KBM-7 (cell line): ENCODE measurements at places on chromosomes 3 and 15.

DNA sequence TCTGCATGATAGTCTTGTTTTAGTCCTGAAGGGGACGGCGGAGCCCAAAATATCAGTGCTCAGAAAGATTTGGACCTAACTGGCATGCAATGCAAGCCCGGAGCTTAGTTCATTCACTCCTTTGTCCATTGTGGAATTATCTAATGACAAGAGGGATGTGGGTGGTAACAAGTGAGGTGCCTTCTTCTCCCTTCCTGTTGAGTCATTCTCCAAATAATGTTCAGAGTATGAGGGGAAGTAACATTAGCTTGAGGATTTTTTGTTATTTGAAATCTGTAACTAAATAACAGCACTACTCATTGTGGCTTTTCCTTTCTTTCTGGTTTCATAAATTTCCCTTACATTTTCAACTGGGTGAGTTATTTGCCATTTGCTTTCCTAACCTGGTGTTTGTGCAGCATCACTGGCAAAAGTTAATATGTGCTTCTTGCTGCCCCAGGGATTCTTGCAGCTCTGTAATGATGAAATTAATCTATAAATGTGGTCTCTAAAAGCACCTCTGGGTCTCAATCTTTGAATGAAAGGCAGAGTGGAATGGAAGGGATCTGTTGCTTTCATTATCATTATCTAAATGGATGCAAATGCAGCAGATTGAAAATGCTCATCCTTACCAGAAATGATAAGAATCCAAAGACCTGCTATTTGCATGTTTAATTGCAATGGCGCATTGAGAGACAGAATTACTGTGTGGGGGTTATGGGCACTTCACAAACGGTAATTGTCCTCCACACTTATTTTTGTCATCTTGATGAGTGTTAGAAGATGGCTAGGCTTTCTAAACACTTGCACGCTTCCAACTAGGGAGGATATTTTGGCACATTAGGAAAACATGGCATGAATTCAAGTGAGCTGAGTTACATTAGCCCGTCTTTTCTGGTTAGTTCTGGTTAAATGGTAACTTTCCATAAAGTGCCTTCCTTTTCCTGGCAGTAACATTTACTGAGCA, 89.9 kb upstream of the MITF start:
- no peak for DNase-seq

- no peak for DNase-seq
Observed at GRCh38 chr3:127698691-127699415, 26.1 kb downstream of the ABTB1 start.

DNA sequence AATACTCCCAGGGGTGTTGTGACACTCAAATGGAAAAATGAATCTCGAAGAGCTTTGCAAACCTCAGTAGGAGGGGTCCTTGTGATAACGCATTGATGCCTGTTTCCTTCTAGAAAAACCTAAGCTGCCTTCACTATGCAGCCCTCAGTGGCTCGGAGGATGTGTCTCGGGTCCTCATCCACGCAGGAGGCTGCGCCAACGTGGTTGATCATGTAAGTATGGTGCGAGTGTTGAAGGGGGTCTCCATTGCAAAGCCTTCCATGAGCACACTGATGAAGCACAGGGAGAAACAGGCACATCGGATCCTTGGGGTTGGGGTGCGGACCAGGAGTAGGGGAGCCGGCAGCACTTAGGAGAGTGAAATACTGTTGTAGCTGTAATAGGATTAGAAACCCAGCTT, 22.3 kb downstream of the ANKDD1A start:
- DNase-seq: no peak

DNA sequence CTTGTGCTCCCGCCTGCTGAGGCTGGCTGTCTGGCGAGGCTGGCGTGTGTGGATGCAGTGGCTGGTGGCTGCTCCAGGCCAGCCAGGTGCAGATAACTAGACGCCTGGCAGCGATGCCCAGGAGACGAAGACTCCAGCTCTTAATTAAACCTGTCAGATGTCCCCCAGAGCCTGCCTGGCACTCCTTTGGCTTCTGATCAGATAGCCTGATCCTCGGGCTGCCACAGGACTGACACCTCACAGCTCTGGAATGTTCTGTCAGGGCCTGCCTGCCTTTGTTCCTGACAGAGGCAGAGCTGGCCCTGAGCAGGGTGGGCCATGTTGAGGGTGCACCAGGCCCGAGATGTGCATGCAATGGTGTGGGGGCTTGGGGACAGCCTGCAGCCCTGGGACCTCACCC, 36.5 kb downstream of the PLXNA1 start:
- DNase-seq: no peak

GRCh38 chr3:113533534-113533892, 1.2 kb downstream of the SIDT1 start:
- DNase-seq: peak; percentile 32

DNA sequence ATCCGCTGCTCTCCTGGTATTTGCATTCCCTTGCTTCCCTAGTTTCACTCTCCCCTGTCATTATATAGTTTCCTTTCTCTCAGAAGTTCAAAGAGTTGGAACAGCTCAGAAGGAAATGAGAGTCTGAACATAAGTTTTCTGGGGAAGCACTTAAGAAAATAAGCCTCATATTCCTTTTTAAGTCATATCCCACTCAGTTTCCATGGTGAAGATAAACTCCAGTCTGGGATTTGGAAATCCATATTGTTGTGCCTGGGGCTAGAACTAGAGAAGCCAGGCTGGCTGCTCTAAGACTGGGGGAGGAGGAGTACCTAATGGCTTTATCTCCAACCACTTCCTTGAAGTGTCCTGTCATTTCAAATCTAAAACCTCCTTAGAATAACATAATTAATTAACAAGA, 134.2 kb upstream of the ALCAM start:
- DNase-seq: no peak

- no peak for DNase-seq
Observed at GRCh38 chr3:47057212-47057671, 77.8 kb downstream of the NBEAL2 start.

GRCh38 chr15:74907163-74907870, 666 bp upstream of the FAM219B start:
- DNase-seq: no peak

DNA sequence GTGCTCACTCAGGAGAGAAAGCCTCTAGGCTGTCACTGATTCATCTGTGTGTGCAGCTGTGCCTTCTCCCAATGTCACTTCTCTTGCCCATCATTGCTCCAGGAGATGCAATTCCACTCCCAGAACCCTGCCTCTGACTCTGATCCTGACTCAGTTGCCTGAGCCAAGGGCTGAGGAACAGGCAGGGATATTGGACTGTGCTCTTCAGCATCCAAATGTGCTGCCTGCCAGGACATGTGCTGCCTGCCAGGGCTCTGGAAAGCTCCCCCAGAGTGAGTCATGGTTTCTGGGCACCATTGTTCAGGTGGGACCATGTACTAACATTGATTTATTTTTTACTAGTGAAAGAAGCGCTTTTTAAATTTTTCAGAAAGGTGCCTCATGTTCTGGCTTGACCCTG, 71.0 kb downstream of the TRIM42 start:
- no peak for DNase-seq

GRCh38 chr3:172592898-172593669, 69.9 kb upstream of the TNFSF10 start:
- DNase-seq: no peak
